ENCODE measurements at places on chromosomes 2 and 18.
A peak's percentile ranks its signal among the peaks of the same experiment; 100 is the strongest.

DNA sequence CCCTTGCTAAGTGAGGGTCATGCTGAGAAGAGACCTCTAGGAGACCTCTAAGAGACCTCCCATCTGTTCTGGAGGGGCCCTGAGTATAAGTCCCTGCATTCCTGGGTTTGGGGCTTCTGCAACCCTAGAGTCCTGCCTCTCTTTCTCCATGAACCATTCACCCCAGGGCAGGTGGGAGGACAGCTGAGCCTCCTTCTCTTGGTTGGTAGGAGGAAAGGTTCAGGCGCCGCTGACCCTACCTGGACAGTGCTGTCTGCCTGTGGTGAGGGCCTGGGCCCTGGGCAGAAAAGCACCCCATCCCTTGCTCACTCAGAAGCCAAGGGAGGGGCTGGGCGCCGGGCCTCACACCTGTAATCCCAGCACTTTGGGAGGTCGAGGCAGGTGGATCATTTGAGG, 604 bp upstream of the VIL1 start:
- no peak for DNase-seq

GRCh38 chr2:232449964-232450363, 6.0 kb upstream of the ALPI start:
- no peak for DNase-seq

DNA sequence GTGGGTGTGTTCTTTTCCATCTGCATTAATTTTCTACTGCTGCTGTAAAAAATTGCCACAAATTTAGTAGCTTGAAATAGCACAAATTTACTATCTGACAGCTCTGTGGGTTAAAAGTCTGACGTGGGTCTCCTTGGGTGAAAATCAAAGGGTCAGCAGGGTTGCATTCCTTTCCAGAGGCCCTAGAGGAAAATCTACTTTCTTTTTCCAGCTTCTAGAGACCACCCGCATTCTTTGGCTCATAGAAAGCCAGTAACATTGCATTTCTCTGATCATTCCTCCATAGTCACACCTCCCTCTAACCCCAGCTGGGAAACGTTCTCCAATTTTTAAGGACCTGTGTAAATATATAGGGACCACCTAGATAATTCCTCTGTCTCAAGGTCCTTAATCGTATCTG, 128.8 kb downstream of the ATL2 start:
- no peak for DNase-seq

- no peak for DNase-seq
Observed at GRCh38 chr2:27238976-27239375, 21.8 kb downstream of the CAD start.

DNA sequence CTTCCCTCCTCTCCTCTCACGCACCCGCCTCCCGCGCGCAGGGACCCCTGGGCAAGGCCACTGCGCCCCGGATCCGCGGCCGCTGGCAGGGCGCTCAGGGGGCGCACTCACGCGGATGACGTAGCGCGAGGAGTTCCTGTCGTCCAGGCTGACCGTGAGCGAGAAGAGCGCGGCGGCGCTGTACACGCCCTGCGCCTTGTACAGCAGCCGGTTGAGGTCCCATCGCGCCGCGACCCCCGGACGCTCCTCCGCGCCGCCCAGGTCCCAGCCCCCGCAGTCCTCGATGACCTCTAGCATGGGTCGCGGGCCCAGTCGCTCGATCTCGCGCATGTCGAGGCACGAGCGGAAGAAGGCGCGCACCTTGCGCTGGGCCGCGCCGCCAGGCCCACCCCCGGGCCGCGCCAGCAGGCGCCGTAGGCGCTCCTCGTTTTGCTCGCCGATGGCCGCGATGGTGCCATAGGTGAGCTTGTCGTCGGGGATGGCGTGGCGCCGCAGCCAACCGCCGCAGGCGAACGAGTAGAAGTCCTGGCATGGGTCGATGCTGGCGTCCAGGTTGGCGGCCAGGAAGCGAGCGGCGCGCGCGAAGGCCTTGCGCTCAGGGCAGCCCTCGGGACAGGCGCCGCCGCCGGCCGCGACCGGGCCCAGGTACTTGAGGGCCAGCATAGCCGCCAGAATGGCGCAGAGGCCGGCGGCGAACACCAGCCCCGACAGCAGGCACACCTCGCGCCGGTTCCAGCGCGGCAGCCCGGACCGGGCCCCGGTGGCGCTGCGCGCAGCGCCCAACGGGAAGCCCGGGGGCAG, 1.7 kb downstream of the ECEL1 start:
- no peak for DNase-seq

GRCh38 chr2:128306931-128307460, 11.7 kb downstream of the HS6ST1 start:
- DNase-seq, result no peak

GRCh38 chr2:40606862-40607261, 155.0 kb upstream of the SLC8A1 start:
- DNase-seq, result no peak

DNA sequence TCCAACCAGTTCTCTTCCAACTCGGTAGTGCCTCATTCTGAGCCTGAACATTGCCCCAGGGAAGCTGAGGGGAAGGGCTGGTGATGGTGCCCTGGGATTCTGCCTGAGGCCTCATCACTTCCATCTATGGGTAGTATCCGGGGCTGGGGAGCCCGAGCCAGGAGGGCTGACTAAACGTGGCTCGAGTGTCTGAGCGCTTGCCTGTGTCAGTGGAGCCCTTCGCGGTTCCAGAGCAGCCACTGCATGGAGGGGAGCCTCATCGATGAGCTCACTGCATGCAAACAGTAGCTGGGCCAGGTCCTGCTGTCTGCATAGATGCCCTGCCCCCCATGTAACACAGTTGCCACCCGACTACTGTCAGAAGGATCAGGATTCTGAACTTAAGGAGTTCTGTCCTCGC, 129.3 kb downstream of the GLI2 start:
- no peak for DNase-seq

GRCh38 chr2:104774631-104775030, 79.3 kb upstream of the POU3F3 start:
- DNase-seq, result no peak

- DNase-seq, result peak; percentile 57
Observed at GRCh38 chr2:8611700-8612099, 70.2 kb upstream of the ID2 start.

DNA sequence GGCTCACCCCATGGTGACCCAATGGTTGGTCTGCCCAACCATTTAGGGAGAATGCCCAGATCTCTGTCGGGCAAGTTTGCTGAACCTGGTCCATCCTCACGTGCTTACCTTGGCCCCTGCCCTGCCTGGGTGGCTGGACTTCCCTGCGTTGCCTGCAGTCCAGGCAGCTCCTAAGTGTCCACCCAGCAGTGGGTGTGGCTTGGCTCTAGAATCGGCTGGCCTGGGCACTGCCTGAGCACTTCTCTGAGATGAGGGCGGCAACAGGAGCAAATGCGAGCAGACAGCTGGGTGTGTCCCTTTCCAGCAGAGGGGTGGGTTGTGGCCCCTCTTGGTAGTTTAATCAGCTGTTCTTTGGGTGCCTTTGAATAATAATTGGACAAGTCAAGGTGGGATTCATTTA, 11.3 kb downstream of the PCARE start:
- DNase-seq, result no peak

DNA sequence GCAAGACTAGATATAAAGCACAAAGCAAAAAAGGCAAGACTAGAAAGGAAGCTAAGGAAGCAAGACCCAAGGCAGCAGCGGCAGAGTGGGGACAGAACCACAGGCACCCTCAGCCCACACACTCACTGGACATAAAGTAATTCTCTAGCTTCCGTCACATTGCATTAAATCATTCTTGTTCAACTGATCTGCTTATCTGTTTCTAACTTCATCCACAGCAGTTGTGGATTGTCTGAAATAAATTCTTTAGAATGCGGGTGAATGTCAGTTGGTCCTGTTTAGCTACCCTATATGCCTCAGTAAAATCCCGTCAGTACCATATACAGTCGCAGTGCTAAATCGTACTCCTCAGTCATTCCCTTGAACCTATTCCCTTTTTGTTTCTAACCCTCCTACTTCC, 183.2 kb upstream of the SLC39A10 start:
- DNase-seq, result no peak

DNA sequence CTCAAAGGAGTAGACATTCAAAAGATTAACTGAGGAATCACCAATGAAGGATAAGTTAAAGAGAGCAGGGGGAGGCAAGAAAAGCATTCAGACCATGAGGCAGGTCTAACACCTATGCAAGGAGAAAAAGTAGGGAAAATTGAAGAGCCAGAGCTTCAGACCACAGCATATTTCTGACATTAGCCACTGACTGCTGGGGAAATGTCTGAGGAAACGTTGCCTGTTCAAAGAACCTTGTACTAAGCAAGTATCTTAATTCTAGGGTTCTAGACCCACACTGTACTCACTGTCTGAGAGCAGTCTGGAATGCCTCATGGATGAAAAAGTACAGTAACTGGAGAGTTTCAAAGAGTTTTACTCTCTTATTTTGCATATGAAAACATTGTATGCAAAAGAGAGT, 39.5 kb upstream of the TFPI start:
- DNase-seq, result no peak

Data from HuH-7.5 (cell line).